NCI-H2171 (cell line): ENCODE measurements at places on chromosomes 2 and 18.

- DNase-seq: no peak
Observed at GRCh38 chr2:32752205-32752604, 124.4 kb downstream of the TTC27 start.

DNA sequence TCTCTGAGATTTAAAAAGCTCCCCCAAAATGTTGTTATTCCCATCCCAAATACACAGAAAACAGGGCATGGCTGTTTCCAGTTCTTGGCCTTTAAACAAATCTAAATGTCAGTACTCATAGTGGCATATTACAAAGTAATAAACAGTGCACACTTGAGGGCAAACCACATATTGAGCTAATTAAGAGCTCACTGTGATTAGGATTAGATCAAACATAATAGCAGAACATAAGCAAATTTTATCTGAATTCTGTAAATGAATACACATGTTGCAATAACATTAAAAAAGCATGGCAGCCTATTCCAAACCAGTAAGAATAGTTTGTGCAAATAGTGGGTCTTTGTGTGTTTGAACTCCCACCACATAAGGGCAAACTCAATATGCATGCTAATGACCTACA lies 66.7 kb downstream of the FAM228A start:
- DNase-seq: no peak

GRCh38 chr18:12837747-12838146 lies 46.3 kb downstream of the PTPN2 start:
- DNase-seq: no peak

DNA sequence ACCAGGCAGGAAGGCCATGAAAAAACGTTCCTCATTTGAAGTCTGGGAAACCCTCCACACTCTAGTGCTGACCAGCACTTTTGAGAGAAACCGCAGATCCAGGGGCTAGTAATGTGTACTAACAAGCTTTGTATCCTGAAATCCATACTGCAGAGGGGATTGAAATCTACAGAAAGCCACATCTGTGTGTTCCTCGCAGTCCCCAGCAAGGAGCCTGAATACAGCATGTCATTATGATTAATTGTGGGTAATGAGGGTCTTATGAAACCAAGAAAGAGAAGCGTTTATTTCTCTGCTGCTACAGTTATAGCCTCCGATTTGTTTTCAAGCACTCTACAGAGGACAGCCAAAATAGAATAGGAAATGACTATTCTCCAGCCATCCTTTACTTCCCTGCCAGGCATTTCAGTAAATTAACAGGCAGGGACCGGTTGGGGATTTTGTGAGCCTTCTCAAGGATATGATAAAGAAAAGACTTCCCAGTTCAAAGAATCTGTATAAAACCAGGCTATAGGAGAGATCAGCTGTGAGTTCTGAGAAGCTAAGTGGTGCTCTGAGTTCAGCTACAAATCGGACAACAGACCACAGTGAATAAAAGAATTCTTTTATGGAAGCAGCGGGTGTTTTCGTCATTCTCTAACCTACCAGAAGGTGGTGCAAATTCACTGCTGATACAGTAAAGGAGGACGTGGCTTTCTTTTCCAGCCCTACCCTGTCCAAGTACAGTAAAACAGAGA lies 133.4 kb downstream of the INSIG2 start:
- peak; percentile 37 for DNase-seq

- DNase-seq: no peak
Observed at GRCh38 chr2:230158468-230158867, 61.3 kb downstream of the SP110 start.

DNA sequence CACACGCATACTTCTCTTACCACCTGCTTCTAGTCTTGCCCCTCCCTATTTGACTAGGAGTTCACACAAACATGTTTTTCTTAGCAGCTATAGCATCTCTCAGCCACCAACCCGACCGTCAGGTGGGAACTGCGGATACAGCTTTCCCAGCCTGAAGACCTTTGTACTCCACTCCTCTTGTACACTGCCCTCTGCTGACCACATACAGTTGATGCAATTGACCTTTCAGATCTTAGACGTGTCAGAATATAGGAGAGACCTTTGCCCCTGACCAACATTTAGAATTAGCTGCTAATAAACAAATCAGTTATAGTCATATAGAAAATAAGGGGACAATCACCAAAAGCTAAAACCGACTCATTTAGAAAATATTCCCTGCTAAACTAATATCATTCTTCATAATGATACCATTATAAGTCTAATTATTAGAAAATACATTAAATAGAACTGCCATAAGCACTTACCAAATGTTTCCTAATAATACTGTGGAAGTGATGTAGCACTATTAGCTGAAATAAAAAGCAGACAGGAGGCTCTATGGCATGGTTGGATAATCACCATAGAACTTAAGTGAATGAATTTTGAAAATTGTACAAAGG lies 208.4 kb downstream of the RAD51AP2 start:
- peak; percentile 33 for DNase-seq

GRCh38 chr2:153020201-153020600 lies 301.8 kb downstream of the ARL6IP6 start:
- DNase-seq: no peak

- DNase-seq: no peak
Observed at GRCh38 chr2:210536973-210537650, 19.3 kb upstream of the CPS1 start.

DNA sequence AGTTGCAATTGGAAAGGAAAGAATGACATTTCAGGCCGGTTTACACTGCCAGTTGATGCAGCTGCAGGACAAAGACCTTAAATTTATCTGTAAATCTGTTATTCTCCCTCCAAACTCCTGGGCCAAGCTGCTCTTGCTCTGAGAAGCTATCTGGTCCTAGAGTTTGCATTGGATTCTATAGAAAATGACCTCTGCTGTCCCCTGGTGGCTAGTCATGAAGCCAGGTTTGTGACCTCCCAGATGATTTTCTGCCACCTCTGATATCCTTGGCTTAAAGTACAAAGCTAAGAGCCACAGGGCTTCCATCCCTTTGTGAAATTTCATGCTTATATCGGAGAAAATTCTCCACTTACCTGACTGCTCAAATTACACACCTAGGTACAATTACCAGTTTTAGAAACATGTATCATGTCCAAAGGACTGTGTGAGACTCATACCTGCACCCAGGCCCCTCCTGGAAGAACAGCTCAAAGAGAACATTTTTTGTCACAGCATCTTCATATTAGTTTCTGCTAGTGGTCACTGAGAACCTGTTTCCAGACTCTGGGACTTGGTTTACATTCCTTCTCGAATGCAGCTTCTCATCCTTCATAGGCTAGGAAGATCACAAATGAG lies 28.9 kb upstream of the IER3IP1 start:
- peak; percentile 2 for DNase-seq

DNA sequence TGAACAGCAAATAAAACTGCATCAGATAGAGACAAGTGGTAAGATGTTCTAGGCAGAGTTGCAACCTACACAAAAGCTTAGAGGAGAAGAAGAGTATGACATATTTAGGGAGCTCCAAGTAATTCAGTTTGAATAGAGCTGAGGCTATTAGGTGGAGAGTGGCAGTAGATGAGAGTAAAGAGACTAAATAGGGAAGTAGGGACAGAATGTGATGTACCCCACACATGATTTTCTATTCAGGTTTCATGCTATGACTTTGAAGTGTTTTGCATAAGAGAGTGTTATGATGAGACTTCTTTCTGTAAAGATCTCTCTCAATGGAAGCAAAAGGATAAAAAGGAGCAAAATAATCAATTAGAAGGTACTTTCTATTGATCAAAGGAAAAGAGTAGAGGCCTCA lies 206.8 kb upstream of the ERBB4 start:
- no peak for DNase-seq

DNA sequence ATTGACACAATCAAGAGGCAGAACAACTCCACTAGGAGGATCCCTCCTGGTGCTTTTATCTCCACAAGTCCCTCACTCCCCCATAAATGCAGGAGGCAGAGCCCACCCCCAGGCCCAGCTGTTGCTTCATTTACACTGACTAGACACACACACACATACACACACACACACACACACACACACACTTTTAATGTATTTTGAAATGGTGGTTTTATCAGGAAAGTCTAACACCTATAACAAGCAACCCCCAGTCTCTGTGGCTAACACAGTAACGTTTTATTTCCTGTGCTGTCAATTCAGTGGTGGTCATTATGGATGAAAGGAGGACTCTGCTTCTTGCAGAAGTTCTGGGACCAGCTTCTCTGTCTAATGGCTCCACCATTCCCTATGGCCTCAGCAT lies 125.4 kb upstream of the FOSL2 start:
- no peak for DNase-seq
